Activated T-cell treated with anti-CD3 and anti-CD28 coated beads for 48 hours (primary cell): ENCODE measurements at places on chromosomes 13 and 19.
A peak's percentile ranks its signal among the peaks of the same experiment; 100 is the strongest.

DNA sequence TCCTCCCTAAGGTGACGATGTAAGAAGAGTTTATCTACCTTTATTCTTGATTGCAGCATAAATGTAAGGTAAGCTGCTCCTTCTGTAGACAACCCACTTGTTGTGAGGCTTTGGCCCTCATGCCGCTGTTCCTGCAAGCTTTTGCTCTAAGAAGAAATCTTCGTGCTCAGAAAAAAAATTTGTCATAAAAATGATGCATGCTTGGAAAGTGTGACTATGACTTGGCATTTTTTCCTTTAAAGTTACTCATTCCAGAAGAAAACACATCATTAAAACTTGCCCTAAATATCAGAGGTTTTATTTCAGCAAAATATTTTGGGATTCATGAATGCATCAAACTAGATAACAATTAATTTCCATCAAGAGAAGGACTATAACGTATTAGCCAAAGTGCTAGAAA is 39.8 kb downstream of the KCTD12 start:
- DNase-seq, result no peak

- DNase-seq, result no peak
Observed at GRCh38 chr19:15397782-15398181, 18.2 kb upstream of the AKAP8 start.

DNA sequence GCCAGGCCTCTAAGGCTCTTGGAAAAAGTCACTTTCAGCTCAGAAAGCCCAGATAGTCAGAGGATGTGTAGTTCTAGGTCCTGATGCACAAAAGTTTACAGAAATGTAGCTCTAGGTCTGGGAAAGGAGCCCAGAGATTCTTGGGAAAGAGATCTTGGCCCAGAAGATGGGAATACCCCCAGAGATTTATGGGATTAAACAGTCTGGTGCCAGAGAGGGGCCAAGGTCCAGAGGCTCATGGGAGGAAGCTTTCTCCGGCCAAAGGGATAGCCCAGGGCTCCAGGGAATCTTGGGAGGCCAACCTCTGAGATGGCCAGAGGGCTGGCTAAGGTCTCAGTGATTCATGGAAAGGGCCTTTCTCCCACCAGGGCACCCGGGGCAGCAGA is 15.2 kb downstream of the BCAT2 start:
- no peak for DNase-seq

GRCh38 chr13:45339867-45340266 is 1.1 kb downstream of the TPT1 start:
- peak; percentile 30 for DNase-seq

DNA sequence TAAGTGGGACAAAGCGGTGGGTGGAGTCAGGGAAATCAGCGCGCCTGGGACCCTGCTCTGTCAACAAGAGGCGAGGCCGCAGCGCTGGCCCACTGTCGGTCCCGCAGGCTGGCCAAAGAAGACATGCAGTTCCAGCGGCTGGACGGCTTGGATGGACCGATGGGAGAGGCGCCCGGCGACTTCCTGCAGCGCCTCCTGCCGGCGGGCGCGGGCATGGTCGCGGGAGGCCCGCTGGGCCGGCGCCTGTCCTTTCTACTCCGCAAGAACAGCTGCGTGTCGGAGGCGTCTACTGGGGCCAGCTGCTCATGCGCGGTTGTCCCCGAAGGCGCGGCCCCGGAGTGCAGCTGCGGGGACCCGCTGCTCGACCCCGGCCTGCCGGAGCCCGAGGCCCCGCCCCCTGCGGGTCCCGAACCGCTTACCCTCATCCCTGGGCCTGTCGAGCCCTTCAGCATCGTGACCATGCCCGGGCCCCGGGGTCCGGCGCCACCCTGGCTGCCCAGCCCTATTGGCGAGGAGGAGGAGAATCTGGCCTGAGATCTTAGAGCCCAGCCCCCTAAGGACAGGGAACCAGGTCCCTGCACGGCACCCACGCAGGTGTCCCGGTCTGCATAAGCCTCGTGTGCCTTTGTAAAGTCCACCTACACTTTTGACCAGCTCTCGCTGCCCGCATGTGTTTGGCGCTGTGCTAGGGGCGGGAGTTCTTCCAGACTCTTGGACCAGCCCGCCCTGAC is 6.1 kb downstream of the BEST2 start:
- peak; percentile 74 for DNase-seq

GRCh38 chr19:5932609-5933262 is 18.7 kb downstream of the CAPS start:
- no peak for DNase-seq

- no peak for DNase-seq
Observed at GRCh38 chr13:75587679-75588078, 38.1 kb downstream of the UCHL3 start.

DNA sequence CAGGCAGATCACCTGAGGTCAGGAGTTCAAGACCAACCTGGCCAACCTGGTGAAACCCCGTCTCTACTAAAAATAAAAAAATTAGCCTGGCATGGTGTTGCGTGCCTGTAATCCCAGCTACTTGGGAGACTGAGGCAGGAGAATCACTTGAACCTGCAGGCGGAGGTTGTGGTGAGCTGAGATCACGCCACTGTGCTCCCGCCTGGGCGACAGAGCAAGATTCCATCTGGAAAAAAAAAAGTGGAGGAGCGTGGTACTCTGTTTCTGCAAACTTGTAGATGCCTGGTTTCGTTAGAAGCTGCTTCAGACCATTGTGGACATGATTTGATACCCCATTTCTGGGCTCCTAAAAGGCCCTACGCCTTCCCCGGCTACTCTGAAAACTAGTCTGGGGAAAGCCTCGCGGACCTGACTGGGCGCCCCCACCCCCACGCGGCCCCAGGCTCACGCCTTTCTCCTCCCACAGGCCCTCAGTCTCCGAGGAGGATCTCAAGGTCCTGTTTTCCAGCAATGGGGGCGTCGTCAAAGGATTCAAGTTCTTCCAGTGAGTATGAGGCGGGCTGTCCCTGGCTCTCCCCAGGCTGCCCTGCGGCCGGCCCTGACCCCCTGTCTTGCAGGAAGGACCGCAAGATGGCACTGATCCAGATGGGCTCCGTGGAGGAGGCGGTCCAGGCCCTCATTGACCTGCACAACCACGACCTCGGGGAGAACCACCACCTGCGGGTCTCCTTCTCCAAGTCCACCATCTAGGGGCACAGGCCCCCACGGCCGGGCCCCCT is 11.5 kb downstream of the PLPPR3 start:
- DNase-seq, result no peak
